ENCODE measurements at places on chromosomes 11 and 22.

- no peak for DNase-seq
Measured at GRCh38 chr11:104443387-104443786, 279.4 kb upstream of the PDGFD start.

DNA sequence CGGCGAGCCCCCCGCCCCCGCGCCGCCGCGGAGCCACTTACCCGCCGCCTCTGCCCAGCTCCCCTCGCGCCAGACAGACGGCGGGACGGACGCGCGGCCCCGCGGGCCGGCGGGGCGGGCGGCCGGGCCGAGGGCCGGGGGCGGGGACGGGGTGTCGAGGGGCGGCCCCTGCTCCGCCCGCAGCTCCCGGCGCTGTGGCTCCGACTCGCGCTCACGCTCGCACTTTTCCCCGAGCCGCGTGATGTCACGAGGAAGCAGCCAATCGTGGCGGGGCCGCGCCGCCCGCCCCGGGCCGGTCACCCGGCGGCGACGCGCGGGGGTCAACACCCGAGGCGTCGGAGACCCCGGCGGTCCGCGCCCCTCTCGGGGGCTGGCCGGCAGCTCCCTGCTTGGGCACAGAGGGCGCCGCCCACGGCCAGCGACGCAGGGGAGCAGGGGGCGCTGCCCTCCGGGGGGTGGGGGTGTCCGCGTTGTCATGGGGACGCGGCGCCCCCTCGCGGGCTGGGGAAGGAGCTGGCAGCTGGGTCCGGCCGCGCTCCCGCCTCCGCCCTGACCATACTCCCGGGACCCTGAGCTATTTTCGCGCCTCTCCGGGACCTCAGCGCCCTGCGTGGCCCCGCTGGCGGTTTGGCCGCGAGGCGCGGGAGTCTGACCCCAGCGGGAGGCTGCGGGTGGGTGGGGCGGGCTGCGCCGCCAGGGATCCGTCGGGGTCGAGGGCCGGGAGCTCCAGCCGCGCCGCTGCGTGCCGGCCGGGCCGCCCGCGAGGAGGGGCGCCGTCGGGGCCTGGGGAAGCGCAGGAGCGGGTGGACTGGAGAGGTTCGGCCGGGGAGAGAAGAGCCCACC, at the start of gene CHRM4:
CHRM4 (minus strand) TSS at position 199 of the 843 bp plus-strand sequence. CDS start 5,219 bp downstream, outside the sequence.
- DNase-seq: peak; percentile 77

- no peak for DNase-seq
Measured at GRCh38 chr11:120966840-120967239, 57.1 kb upstream of the TBCEL start.

- no peak for DNase-seq
Measured at GRCh38 chr22:25120761-25121212, 78.9 kb upstream of the CRYBB3 start.

DNA sequence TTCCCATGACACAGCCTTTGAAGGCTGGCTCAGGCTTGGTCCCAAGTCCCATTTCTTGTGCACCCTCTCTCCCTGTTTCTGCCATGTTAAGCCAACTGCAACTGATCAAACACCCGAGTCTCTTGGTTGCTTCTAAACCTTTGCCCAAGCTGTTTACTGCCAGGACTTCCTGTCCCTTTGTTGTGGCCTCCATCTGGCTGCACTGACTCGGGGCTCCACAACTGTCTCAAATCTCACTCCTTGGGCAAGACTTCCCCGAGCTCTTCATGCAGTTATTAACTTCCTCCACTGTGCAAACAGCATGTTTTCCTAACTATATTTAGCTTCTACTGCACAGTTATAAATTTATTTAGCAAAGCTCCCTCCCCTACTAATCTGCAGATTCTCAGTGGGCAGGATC, 4.3 kb downstream of the VPREB1 start:
- no peak for DNase-seq

DNA sequence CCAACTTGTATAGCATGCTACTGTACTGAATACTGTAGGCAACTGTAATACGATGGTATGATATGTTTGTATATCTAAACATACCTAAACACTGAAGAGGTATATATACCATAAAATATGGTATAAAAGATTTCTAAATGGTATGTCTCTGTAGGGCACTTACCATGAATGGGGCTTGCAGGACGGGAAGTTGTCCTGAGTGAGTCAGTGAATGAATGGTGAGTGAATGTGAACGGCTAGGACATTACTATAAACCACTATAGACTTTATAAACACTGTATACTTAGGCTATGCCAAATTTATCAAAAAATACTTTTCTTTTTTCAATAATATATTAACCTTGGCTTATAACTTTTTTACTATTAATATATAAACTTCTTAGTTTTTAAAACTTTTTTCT, 66.8 kb downstream of the ZC3H12C start:
- no peak for DNase-seq

GRCh38 chr11:102241026-102241425, 76.3 kb upstream of the BIRC3 start:
- no peak for DNase-seq

DNA sequence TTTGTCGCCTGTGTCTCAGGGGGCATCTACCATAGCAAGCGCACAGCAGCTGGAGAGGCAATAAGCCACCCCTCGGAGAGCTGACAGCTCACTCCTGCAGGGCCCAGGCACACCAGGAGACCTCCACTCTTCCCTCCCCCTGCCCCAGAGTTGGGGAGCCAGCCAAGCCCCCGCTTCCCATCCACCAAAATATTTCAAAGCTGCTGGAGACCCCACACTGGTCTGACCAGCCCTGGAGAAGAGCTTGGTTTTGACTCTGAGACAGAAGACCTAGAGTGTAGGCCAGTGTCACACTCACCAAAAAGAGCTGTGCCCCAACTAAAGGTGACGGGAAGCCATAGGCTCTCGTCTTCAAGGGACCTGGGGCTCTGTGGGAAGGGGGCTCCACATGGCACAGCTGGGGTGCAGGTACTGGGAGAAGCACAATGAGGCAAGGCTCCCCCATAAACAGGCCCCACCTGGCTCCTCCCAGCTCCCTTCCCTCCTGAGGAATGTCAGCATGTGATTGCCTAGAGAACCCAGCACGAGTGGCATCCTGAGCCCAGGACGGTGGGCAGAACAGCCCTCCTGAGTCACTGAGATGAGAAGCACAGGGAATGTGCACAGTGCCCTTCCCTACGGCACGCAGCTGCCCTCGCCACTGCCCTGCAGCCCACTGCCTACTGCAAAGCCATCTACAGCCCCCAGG, 5.8 kb upstream of the GNAZ start:
- DNase-seq: no peak

GRCh38 chr11:118912742-118913410, 12.8 kb downstream of the BCL9L start:
- DNase-seq: no peak

DNA sequence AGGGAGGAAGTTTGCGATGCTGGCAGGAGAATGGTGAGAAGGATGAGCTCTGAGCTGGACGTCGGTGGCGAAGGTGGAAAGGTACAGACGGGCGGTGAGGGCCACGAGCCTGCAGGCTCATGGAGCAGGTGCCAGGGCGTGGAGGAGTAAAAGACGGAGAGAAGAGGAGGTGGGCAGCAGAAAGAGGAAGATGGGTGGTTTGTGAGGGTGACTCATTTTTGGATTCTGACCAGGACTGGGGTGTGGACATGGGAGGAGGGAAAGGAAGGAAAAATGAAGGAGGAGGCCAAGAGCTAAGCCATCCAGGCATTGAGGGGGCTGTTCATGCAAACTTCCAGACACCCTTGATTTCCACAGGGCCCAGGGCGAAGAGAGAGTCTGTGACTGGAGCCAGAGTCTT, 3.5 kb downstream of the ZDHHC24 start:
- no peak for DNase-seq

- DNase-seq: no peak
Measured at GRCh38 chr11:22521226-22521625, 104.4 kb downstream of the FANCF start.

- peak; percentile 71 for DNase-seq
Measured at GRCh38 chr11:126115816-126116331, 53.2 kb upstream of the CDON start.

DNA sequence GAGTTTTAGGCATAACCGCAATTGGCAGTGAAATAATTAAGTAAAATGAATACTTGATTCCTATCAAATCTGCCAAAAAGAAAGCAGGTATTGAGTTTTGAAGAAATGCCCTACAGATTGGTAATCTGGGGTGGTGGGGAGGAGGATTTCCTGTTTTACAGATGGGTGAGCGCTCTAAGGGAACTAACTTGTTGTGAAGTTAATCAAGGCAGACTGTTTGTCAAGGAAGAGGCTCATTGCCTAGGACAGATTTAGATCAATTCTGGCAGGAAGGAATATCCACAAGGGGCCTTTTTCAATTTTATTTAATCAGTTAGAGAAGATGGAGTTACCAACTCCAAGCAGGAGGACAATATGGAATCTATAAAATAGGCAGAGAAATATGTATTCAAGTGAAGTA, 271.5 kb upstream of the CCDC90B start:
- DNase-seq: no peak

- DNase-seq: no peak
Measured at GRCh38 chr22:20808844-20809243, 34.9 kb downstream of the SERPIND1 start.

- DNase-seq: no peak
Measured at GRCh38 chr11:69560141-69560790, 78.8 kb downstream of the LINC01488 start.

DNA sequence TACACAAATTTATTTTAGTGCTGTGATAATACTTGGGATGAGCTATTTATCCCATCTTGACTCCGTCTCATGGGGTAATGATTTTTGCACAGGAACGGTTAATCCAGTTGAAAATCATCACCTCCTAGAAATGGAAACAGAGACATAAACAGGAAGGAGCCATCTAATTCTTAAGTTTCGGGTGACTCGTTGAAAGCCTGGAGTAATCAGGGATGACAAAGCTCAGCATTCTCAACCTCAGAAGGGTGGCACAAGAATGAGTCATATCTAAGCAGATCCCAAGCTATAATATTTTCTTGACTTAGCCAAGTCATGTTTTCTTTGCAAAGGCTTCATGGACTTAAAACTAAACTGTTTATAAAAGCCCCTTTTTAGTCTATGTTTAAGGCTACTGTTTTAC, 280.8 kb upstream of the CCDC90B start:
- DNase-seq: no peak

GRCh38 chr11:61844909-61845565, 16.9 kb downstream of the FADS2 start:
- DNase-seq: no peak

GRCh38 chr11:82863209-82863608, 37.0 kb downstream of the PRCP start:
- DNase-seq: no peak

DNA sequence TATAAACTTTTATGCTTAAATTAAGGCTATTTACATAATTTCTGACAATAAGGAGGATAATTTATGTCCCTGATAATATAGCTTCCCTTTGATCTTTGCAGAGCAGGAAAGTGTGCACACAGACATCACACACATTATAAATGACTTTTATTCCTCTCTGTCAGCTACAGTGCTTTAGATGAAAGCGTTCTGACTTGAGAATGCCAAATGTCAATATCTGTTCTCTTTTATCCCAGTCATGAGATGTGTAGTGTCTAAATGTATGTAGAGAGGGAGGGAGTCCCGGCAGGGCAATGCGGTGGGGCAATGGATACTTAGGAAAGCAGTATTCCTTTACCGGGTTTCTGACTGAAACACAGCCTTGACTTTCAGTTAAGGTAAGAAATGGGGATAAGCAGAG, 225.4 kb upstream of the CHORDC1 start:
- DNase-seq: no peak

DNA sequence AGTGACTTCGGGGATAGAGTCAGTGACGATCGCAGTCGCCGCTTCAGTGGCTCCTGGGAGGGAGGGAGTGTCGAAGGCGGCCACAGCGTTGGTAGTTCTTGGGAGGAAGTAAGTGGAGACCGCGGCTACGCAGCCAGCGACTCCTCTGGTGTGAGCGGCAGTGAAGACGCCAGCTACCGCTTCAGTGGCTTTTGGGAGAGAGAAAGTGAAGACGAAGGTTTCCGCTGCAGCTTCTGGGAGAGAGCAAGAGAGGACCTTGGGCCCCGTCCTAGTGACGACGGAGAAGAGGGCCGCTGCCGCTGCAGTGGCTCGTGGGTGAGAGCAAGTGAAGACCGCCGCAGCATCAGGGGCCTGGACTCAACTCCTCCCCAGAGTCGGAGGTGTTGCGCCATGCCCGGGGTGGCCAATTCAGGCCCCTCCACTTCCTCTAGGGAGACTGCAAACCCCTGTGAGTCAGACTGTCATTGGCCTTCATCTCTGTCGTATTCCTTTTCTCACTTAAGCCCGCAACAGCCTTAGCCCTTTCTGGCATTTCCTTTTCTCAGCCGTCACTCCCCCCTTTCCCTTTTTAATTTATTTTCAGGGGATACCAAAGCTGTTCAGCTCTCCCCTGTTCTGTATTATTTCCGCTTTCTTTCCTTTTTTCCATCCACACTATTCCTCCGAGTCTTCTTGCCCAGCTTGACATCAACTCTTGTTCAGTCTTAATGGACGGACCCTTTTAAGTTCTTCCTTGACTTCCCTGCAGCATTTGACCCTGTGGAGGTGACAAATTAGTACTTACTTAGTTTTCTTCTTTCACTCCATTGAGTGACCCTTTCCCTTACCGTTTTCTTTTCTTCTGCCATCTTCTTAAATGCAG, 1.0 kb downstream of the ANKRD42 start:
- DNase-seq: peak; percentile 40

- DNase-seq: no peak
Measured at GRCh38 chr11:33696931-33697638, 3.5 kb downstream of the C11orf91 start.

DNA sequence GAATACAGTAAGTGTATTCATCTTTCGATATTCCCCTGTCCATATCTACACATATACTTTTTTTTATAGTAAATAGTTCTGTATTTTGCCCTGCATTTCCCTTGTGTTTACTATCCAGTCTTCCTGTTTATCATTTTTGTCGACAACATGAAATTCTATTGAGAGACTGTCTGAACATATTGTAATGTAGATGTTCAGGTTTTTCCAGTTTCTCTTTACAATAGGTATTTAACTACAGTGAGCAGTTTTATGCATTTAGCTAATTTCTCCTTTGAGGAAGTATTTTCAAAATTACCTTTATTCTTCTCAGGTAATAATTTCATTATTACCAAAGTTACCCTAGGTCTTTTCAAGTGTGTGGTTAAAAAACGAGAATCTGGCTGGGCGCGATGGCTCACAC, 16.7 kb downstream of the PIK3IP1 start:
- no peak for DNase-seq

DNA sequence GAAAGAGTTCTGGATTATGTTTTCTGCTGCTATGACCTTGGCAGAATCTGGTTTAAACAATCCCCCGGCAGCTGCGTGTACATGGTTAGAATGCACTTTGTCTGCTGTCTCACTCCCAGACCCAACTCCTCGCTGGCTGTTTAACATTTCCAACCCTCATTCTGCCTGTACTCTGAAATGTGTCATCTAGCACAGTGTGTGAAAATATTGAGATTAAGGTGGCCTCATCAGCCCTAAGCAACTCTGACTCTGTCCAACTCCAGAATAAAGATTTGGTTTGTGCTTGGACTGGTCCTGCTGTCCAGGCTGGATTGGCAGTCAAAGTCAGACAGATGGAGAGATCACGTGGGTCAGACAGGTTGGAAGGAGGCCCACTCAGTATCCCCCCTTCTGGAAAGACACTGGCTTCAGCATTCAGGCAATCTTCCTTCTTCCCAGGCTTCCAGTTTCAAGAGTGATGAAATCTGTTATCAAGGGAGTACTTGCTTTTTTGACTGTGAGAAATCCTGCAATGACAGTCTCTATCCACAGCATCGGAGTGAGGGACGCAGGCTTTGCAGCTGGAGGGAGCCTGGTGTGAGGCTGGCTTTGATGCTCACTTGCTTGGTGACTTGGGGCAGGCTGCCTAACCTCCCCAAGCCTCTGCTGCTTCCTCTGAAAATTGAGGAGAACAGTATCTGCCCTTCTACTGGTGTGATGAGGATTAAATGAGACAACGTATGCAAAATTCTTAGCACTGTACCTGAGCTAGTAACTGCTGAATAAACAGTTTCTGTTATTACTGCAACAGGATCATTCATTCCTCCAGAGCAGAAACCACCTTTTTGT, 29.8 kb downstream of the ABTB2 start:
- no peak for DNase-seq
